ENCODE measurements at places on chromosomes 2 and 18.

DNA sequence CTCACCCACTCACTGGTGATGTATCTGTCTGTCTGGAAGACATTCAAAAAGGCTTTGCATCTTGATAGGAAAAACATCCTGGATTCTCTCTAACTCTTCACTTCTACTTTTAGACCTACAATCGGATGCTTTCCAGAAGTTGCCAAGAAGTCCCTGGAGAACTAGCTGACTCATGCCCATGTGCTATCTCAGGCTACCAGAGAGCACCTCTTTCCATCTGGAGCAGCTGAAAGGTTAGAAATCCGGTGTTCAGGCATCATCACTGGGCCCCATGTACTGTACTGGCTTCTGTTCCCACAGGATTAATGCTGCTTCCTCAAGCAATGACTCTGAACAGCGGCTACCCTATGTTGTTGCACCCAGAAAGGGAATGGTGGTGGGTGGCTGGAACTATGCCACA, 259.0 kb downstream of the NBAS start:
- peak; percentile 34 for DNase-seq

DNA sequence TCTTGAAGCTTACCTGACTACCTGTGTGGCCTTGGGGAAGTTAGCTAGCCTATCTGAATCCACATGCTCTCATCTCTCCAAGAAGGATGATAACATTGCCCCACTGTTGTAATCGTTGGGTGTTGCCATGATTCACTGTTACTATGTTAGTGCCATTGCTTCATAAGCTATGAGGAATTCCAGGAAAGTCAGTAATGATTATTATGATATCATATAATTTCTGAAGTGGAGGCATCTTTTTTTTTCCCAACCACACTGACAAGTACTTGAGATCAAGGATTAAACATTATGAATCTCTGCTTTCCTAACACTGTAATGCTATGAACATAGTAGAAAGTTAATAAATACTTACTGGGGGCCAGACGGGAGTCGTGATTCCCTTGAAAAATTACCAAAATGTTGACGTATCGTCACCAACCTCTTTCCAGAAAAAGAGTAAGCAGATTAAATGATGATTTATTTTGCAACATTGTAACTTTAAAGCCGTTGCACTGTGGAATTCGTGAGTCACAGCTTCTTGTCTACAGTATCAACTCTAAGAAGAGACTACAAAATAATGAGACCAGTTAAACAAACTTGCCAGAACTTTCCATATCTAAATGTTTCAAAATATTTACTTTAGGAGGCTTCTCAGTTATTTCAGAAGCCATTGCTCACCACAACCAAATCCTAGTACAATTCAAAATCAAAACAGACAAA, 459.9 kb downstream of the PIK3C3 start:
- peak; percentile 97 for DNase-seq

DNA sequence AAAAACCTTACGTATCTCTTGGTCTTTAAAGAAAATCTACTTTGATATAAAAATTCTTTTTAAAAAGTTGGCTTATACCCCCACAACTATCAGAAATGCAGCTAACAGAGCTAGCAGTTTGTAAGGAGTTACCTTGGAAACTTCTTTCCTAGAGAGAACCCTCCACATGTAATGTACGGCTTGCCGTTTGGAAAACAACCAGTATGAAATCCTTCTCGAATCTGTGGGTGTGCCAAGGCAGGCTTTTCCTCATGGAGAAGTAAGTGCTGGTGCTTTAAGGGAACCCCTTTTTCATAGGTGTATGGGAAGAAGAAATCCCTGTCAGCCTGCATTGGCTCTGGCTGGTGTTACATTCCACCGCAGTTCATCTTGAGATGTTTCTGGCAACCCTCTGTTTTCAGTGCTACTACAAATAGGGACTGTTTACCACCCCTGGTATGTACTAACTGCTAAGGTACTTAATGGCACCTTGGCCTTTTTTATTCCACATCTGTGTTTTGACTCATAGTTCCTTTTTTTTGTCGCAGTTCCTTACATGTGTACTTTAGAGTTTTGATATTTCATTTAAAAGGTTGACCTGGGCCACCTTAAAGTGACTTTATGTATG, 248.4 kb downstream of the FHOD3 start:
- no peak for DNase-seq

DNA sequence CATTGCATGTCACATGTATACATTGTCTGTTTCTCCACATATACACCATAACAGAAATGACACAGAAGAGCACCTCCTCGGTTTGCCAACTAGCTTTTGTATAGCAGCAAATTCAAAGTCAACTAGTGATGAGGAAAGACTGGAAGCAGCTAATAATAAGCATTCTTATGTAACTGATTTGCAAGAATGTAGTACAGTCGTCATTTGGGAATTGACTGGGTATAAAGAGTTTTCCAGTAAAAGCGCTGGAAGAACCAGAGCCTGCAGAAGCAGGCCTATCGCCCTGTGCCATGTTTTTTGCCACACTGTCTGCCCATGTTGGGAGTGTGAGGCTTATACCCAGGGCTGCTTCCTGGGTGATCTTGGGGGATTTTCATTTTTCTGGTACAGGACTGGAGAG, 310.6 kb downstream of the GBX2 start:
- no peak for DNase-seq

- DNase-seq, result no peak
These were observed 24.6 kb downstream of the KIF1A start for GRCh38 chr2:240795454-240795853.

GRCh38 chr18:31042084-31042405, 497 bp downstream of the DSC3 start:
- no peak for DNase-seq

DNA sequence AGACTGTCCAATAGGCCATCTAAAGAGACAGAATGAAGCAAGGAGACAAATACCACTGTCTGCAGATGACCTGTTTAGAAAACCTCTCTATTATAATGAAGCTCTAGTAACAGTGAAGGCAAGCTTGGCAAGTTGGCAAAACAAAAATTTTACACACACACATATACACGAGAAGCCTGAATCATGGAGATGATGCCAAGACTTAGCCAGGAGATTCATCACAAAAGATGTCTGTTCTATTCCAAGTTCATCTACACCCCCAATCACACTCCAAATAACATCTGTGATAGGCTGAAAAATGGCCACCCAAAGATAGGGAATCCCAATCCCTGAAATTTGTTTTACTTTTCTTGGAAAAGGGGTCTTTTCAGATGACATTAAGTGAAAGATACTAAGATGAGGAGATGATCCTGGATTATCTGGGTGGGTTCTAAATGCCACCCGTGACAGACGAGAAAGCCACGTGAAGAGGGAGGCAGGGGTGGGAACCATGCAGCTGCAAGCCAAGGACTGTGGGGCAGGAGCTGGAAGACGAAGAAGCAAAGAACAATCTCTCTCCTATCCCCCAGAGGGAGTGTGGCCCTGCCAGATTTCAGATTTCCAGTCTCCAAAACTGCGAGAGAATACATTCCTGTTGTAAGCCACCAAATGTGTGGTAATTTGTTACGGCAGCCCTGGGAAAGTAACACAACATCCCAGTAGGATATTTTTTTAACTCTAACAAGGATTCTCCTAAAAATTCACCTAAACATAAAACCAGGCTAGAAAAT, 20.0 kb downstream of the HDLBP start:
- no peak for DNase-seq

- DNase-seq, result no peak
These were observed 69.9 kb downstream of the XRCC5 start for GRCh38 chr2:216179015-216179414.

DNA sequence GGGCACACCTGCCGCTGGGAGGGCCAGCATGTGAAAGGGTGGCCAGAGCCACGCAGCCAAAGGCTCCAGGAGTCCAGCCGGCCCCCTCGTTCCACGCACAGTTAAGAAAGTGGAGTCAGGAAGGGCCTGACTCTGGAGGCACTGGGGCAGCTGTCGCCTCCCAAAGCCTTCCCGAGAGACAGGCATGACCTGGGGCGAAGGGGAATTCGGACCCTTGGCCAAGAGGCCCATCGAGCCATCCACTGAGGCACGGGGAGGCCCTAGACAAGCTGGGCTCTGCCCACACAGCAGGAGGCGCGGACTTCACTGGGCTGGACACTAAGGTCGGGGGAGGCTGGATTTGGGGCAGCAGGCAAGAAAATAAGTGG, 38.5 kb upstream of the SNED1 start:
- DNase-seq, result no peak

DNA sequence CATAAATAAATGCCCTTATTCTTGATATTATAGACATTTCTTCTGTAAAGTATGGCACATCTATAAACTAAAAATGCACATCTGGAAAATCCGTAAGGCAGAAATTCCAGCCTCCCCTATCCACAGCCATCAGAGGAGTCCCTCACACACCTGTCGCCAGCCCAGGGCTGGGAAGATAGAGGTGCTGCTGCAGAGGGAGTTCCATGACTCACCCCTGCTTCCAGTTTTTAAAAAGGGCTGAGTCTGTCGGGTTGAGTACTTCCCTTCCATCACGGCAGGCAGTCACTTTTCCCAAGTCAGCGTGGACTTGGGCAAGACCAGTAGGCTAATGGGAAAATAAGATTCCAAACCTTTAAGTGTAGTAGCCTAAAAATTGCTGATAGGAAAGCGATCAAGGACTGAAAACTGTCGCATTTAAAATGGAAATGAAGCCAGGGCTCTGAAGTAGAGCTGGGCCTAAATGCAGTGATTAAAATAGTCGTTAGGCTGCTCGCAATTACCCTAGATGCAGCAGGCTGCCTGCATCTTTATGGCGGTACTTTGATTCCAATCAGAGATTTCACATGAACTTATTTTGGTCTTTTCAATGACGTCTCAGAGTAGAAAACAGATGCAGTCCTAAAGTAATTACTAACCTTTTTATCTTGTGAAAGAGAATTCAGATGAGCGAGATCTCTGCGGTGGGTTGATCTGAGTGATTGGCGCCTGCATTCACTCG, 280.5 kb downstream of the AGAP1 start:
- no peak for DNase-seq

DNA sequence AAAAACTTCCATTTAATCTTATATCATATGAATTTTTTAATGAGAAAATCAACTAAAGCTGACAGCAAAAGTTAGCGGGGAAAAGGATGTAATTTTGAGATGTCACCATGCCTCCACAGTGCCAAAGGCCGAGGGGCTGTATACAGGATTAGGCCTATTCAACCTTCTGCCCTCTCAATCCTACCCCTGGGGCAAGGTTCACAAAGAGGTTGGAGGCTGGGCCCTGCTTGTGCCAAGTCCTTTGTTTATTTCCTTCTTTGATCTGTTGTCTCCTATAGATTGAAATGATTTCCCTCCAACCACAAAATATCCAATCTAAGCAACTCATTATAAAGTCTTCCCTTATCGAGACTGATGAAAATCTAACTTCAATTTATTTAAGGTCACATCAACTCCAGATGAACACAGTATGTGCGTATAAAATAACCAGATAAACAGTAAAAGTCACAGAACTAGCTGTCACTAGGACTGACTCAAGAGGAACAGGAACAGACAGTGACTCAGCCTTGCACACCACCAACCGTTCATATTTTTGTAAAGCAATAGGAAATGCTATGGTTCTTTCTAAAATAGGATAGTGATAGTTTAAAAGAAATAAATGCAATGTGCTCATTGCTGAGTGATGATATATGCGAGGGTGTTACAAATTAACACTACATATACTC, 95.8 kb downstream of the SLC25A12 start:
- peak; percentile 68 for DNase-seq

DNA sequence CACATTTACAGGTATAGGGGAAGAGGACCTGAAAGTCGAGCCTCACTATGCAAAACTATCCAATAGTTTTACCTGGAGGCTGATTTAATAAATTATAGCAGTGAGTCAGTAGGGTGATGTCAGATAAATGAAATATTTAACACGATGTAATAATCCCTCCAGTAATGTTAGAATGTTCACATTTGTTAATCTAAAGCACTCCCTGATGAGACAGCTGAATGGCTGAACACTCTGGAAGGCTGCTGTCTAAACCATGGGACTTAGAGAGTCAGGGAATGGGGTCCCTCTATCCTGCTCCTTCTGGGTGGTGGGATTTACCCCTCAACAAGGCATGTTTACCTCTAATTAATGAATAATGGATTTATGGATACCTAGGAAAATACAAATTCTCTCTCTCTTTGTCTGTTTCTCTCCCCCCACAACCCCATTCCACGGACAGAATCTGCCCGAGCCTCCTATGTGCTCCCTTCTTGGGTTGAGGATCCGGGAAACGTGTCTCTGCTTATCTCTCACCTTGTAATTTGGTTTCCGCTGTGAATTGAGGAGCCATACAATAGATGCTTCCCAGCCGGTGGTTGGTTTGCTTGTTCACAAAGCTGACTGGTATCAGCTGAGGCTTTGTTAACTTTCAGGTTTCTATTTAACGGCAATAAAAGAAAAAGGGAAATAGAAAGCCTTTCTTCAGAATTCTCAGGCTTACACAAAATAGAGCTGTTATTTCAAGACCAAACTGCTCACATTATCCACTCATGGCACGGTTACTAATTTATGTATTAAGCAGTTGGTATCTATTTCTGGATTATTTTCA, 25.9 kb downstream of the LRRC30 start:
- no peak for DNase-seq

DNA sequence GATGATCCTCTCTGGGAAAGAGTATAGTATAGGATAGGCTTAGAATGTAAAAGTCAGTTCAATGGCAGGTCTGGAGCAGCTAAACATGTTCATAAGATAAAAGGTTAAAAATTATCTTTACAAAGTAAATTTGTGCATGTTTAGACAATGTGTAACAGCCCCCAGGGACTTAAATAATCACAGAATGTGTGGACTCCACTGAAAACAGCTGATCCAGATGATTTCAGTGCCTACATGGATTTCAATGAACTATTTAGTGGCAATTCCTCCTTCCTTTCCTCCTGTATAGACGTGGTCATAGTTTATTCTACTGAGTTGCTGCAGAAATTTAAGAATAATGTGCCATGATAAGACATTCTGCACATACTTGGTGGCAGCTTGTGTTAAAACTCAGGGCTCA, 42.9 kb downstream of the ARHGEF33 start:
- DNase-seq, result no peak

- DNase-seq, result no peak
These were observed 446 bp downstream of the COPS9 start for GRCh38 chr2:240135706-240136012.

GRCh38 chr2:127255146-127255545, 35.0 kb upstream of the CYP27C1 start:
- DNase-seq, result no peak

DNA sequence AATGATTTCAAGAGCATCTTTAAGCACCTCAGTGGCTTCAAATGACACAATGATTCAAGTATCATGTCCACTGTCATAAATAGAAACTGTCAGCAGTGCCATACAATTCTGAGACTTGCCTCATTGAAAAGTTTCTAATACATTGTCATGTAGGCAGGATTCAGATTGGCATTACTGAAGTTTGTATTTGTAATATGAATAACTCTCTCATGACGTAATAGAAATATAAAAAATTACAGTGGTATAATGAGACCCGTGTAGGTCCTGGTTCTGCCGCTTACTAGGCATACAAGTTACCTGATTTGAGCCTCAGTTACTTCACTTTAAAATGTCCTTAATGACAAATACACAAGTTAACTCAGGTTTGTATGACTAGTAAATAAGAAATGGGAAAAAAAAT, 1536.2 kb upstream of the NXPH2 start:
- DNase-seq, result no peak

All from astrocyte (in vitro differentiated cells and primary cell).